A549 treated with Mapracorat at 1 μM for 4 hours (cell line): ENCODE measurements at places on chromosomes 2 and 18. TPM values are rescaled to one million over a fixed set of nuclear protein-coding genes. Genes with fewer than 3 reads are reported as not detected.

Gene ATP6V1B1
- total RNA-seq, result 2.0 to 2.7 TPM (median 2.2 TPM) in 5 replicates

Gene REEP1
- 0.88 to 1.3 TPM (median 1.2 TPM) in 5 replicates for total RNA-seq

Gene PLA2R1
- 1.6 to 2.8 TPM (median 2.2 TPM) in 5 replicates for total RNA-seq

Gene NGEF
- total RNA-seq, result 14.7 to 20.3 TPM (median 16.9 TPM) in 5 replicates

Gene ADD2
- 21.3 to 27.6 TPM (median 27.3 TPM) in 5 replicates for total RNA-seq

Gene STARD6
- total RNA-seq, result not detected in 5 replicates

Gene CLEC4F
- not detected in 5 replicates for total RNA-seq

Gene CCBE1
- 7.3 to 16.3 TPM (median 13.3 TPM) in 5 replicates for total RNA-seq

Gene ZCCHC2
- 7.8 to 10.2 TPM (median 9.2 TPM) in 5 replicates for total RNA-seq

Gene TGFBRAP1
- 13.5 to 17.1 TPM (median 16.1 TPM) in 5 replicates for total RNA-seq

Gene ZBTB7C
- total RNA-seq, result 0.09 to 0.21 TPM (median 0.17 TPM) in 5 replicates

Gene BCL2L11
- 5.7 to 9.1 TPM (median 6.5 TPM) in 5 replicates for total RNA-seq

Gene IL36A
- total RNA-seq, result not detected in 5 replicates

Gene ADAM23
- total RNA-seq, result 8.4 to 10.2 TPM (median 9.2 TPM) in 5 replicates

Gene TNS1
- total RNA-seq, result 8.0 to 19.3 TPM (median 13.6 TPM) in 5 replicates

Gene LRRC30
- total RNA-seq, result not detected in 5 replicates

Gene COA5
- 16.5 to 27.6 TPM (median 24.6 TPM) in 5 replicates for total RNA-seq

Gene RIT2
- total RNA-seq, result not detected in 5 replicates

Gene SCN2A
- total RNA-seq, result not detected in 5 replicates

Gene ST8SIA3
- not detected in 5 replicates for total RNA-seq

Gene GCG
- not detected in 5 replicates for total RNA-seq

Gene MAPRE3
- 9.4 to 12.8 TPM (median 10.7 TPM) in 5 replicates for total RNA-seq

Gene SCN1A
- not detected in 5 replicates for total RNA-seq

Gene ANKRD29
- total RNA-seq, result 13.8 to 20.9 TPM (median 19.3 TPM) in 5 replicates
